ENCODE measurements at places on chromosomes 6 and 20.

GRCh38 chr6:15441215-15441868, 195.5 kb downstream of the JARID2 start:
- DNase-seq, result peak; percentile 59

GRCh38 chr6:33812669-33813068, 8.9 kb upstream of the MLN start:
- peak; percentile 20 for DNase-seq

DNA sequence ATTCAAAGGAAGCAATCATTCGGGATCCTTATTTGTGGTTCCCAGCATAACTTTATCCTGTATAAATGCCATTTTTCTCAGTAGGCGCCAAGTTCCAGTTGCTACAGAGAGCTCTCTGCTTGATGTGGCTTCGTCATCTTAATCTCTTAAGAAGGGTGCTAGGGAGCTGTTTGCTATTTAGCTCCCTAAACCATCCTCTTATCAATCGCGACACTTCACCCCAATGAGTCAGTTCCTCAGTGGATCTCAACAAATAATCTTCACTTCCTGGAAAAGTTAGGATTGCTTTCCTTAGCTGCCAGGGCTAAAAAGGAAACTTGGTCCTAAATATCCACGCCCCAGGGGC, 1.3 kb upstream of the NKAIN2 start:
- no peak for DNase-seq

DNA sequence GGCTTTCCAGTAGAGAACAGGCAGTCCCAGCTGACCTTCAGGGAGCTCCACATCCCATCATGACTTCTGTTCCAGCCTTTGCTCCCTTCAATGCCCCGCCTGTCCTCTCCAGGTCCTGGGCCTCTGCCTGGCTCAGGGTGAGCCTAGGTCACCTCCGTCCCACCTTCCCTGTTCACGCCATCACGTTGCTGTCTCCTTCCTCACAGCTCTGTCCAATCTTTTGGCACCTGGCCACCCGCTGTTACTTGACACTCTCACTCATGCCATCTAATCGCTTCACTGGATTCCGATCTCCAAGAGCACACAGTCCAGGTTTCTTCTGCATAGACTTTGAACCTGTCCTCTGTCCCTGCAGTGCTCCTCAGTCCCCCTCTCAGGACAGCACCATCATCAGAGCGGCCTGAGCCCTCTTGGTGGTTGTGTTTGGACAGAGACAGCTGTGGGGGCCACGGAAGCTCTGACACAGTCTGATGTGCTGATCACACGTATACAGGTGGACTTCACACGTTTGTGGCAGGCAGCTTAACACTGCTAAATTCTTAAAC, 34.7 kb upstream of the TIAM2 start:
- DNase-seq, result no peak

DNA sequence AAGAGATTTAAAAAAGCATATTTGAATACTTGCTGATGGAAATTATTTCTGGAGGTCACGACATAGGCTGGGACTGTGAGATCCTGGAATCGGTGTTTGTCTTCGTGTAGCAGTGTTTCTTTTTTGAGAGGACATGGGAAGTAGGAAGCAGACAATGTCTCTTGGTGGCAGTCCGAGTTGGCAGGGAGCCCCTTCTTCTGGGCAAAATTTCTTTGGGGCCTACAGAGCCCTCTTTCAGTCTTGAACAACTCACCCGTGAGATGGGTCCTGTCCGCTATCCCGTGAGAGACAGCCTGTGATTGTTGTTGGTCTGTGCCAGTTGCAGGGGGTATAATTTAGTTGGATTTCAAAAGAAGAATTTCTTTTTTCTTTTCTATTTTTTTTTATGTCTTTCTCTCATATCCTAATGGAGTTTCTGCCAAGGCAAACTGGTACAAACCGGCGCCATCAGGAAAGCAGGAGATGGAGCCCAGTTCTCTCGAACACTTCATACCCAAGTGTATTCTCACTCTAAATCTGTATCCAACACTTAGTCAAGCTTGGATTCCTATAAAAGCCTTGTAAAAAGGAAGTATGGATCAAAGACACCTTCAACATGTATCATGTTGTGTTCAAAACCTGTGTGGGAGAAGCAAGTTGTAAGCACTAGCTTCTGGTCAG, 785.1 kb downstream of the MAFB start:
- no peak for DNase-seq

DNA sequence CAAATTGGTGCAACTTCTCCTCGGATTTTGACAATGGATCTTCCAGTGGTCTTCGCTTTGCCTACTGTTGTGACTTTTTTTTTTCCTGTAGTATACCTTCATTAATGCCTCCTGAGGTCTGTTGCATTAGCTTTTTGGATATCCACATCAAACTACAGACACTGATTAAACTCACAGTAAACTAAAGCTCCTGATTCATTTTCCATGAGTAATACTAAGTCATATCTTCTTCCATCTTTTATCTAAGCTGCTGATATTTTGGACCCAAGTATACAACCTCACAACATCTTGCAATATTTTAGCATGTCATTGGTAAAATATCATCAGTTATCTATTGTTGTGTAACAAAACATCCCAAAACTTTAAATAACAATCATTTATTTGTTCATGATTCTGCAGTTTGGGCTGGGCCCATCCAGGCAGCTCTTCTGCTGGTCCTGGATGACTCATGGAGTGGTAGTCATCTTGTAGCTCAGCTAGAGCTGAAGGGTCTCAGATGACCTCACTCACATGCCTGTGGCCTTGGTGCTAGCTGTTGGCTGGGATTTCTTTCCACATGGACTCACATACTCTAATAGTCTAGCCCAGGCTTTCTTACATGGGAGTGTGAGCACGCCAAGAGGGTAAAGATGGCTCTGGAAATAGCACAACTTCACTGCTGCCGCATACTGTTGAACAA, 78.3 kb upstream of the SRSF6 start:
- DNase-seq, result no peak

Data from CD4-positive, CD25-positive, alpha-beta regulatory T cell (primary cell).